ENCODE measurements at places on chromosomes 3 and 15.

- DNase-seq: peak; percentile 22
These were observed 269.5 kb downstream of the SUCLG2 start for GRCh38 chr3:67384760-67385397.

DNA sequence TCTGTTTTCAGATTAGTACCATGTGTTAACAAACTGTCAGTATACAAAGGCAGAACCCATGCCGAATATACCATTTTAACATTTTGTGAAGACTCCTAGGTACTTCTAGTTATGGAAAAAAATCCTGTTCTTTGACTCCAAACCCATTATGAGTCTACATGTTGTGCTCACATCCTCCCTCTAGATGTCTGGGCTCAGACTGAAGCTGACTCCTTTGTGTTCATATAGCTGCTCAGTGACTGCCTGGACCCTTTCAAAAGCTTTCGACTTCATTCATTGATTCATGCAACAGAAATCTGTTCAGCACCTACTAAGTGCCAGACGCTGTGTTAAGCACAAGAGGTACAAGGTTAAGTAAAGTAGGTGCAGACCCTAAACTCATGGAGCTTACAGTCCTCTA is 60.5 kb downstream of the MEGF11 start:
- DNase-seq: no peak

GRCh38 chr3:119580067-119580760 is 922 bp downstream of the ADPRH start:
- no peak for DNase-seq

DNA sequence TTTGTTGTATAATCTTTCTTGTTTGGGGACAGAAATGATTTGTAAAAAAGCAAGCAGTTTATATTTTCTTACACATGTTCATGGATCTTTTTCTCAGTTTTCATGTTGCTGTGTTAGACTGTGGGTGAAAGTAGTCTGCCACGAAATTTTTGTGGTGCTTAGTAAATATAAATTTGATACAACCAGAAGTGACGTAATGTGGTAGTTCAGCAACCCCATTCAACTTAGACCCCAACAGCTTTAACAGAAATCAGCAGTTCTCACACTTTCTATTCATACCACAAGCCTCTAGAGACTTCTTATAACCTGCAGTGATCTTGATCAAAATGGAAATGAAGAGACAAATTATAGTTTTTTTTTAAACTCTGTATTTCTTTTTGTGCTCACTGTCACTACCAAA is 120.2 kb upstream of the IGSF10 start:
- no peak for DNase-seq

DNA sequence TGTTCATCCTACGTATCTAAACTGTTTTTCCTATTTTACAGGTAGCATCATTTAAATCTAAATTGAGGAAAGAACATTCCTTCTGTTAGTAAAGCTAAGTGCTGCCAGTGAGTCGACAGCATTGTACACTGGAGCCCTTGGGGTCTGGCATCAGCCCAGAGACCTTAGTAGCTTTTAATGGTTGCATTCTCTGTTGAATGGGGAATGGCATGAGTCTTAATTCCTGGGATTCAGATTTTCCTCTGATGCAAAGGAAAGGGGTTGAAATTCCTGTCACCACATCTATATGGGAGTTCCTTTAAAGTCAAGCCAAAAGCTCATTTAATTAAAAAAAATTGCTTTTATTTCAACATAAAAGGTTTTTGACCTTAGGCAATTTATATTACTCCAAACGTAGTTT is 148.4 kb upstream of the GBE1 start:
- DNase-seq: no peak

- peak; percentile 83 for DNase-seq
These were observed 47.6 kb downstream of the SLMAP start for GRCh38 chr3:57803647-57804081.

DNA sequence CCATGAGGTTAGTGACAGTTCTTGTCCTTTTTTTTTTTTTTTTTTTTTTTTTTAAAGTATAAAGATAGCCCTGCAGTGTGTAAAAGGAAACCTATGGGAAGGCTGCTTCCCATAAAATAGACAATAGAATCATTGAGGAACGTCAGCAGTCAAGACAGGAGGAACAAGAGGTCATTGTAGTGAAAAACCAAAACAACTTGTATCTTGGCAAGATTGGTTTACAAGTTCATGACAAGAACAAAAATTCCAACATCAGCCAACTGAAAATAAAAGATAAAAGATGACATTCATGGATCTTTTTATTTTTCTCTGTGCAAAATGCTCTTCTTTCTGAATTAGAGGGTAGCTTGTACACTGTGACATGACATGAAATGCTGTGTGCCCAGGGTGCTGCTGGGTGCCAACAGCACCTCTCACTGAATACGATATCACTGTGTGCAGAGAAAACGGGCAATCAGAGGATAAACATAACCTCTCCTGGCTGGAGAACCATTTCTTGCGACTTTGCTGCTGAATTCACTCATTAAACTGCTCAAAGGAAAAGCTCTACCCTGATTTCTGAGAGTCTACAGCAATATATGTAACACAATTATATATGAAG is 30.1 kb upstream of the IP6K2 start:
- no peak for DNase-seq

- DNase-seq: no peak
These were observed 32.3 kb upstream of the LEKR1 start for GRCh38 chr3:156793851-156794250.

- DNase-seq: peak; percentile 71
These were observed 48.8 kb downstream of the EPHA6 start for GRCh38 chr3:96863129-96863740.
